ENCODE measurements at places on chromosomes 6 and 20.
A peak's percentile ranks its signal among the peaks of the same experiment; 100 is the strongest.

DNA sequence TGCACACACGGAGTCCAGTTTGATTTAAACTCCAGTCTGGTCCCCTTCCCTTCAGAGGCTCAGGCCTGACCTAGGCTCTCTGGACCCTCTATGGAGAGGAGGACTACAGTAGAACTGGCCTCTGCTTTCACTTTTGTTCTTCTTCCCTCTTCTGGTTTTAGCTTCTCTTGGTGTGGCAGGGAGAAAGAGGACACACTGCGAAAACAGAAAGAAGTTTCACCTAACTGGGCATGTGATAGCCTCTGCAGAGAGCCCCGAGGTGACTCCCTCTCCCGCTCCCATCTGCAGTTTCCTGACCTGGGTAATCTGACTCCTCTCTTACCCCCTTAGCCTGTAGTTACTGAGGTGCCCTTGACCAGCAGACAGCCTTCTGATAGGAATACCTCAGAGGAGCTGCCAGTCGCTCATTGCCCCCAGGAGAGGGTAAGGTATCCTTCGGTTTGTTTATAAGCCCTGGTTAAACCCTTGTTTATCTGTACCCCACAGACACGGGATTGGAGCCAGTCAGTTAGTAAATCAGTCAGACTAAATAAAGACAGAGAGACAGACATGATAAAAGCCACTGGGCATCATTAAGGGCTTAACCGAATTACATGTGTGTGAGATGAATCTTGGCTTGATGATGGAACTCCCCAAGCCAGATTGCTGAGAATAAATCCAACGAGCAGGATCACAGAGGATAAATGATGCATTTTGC, 12.0 kb upstream of the DTNBP1 start:
- DNase-seq: no peak

DNA sequence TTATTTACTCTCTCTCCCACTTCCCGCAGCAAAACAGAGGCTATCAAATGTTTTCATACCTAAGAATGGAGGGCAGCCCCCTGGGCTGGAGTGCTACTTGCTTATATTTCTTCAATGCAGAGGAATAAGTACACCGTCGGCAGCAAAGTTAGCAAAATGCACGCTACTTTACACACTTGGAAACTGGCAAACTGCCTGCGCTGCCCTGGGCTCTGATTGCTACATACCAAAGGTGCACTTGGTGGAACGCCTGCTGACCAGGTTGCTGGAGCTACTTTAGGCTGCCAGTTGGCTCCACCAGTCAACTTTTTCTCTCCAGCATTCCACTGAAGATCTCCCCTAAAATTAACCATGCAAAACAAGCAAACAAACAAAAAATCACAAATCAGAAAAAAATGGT, 62.4 kb downstream of the PRSS35 start:
- DNase-seq: no peak

GRCh38 chr6:165846123-165846966, 183.3 kb upstream of the PDE10A start:
- no peak for DNase-seq

DNA sequence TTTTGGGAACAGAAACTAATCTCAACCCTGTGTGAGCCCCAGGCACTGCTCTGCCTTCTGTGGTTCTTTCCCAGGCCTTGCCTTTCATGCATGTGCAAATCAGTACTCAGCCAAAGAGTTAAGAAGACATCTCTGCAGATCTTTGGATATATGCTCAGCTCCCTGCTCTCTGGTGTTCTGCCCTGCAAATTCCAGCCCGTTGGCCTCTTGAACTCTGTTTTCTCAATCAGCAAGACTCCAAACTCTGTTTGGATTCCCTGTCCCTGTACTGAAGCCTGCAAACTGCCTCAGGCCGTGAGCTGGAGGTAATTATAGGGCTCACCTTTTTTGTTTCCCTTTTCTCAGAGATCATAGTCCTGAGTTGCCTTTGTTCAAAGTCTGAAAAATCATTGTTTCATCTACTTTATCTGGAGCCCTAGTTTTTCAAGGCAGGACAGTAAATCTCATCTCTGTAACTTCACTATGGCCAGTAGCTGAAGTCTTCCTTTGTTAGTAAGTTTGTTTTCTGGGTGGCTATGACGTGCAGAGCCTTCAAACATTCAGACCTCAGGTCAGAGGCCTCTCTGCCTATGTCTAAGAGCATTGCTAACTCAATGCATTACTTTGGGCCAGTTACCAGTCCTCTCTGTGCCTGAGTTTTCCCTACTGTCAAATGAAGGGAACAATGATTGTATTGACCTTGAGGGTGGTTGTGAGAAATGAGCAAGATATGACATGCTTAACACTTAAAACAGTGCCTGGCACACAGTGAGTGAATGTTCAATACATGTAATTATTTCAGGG, 15.9 kb upstream of the MDFI start:
- DNase-seq: no peak

DNA sequence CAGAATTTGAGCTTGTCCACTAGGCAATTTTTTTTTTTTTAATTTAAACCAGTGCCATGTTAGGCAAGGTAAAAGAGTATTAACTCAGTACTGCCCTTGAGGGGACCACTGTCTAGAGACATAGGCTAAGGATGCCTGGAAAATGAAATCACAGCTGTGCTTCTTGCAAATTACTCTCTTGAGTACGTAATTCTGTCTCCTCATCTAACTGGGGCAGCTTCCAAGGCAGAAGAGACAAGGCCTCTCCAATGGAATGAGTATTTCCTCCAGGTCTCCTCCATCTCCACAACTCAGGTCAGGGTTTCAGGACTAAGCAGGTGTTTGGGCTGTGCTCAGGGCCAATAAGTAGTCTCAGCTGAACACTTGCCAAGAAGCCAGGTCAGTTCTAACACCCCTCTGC, 33.8 kb upstream of the MRPS10 start:
- DNase-seq: no peak

DNA sequence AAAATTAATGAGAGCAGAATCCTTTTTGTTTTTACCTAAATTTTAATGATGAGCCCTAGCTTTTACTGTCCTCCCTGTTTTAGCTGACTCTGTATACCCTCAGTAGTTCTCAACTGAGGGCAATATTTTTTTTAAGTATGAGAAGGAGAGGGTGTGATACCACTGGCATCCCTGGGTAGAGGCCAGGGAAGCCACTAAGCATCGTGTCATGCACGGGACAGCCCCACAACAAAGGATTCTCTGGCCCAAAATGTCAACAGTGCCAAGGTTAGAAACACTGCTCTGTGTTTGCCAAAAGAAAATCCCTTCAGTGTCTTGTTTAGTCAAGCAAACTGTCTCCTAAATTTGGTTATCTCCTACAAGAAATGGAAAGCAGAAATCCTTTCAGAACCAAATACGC, 210.4 kb downstream of the KCNQ5 start:
- no peak for DNase-seq

DNA sequence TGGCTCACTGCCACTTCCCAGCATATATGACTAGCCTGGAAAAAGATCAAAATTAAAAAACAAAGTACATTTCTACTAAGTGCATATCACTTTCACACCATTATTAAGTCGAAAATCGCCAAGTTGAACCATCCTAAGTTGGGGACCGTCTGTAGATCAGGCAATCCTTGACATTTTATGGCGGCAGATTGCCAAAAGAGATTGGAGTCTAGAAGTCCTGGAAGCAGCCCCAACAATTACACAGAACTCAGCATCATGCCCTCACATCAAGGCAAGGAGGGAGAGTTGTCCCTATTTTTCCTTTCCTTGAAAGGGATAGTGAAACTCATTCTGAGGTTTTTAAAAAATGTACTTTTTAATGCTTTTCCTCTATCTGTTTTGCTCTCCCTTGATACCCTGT, 30.7 kb downstream of the SLC22A3 start:
- no peak for DNase-seq

DNA sequence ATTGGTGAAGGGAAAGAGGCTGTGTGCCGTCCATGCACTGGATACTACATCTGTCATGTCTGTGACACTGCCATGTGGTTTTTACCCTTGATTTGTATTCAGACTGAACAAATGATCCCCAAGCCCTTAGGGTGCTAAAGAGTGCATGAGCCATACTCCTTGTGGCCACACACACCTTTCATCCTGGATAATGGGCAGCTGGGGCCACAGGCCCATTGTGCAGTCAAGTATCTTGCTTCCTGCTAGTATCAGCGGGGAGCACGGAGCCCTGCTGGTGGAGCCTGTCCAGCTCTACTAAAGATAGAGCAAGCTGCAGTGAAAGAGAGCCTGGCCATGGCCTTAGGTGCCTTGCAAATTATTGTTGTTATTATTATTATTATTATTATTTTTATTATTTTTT, 75.1 kb downstream of the SLX4IP start:
- DNase-seq: no peak

DNA sequence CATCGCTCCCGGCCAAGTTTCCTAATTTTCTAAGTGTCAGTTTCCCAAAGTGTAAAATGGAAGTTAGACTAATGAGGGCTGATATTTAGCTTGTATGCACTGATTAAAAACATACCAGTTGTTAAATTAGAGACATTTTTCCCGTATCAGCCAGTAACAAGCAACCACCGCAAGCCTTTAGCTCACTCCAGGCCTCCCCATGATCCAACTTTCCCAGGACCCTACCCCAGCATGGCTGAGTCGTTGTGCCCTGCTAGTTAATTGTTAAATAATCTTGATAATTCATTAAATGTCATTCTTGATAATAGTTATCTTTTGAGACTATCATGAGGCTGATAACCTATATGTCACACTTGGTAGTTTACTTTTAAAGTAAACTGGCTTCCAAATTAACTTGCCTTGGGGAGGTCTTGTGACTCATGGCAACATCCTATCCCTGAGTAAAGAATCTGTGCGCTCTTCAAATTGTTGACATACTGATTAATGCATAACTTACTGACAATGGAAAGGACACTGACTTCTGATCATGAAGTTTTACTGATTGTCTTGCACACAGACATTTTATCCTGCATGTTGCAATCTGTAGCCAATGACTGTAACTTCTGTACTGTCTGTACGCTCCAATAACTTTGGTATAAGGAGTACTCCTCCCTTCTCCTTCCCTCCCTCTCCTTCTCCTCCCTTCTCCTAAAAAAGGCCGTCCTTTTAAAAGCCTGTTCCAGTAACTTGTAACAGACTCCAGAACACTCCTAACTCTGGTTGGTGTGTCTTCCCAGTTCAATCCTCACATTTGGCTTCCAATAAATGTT, 6.3 kb upstream of the GTF3C6 start:
- no peak for DNase-seq

- DNase-seq: no peak
Measured at GRCh38 chr20:4601630-4602296, 119.9 kb upstream of the PRND start.

- no peak for DNase-seq
Measured at GRCh38 chr6:10297832-10298231, 117.0 kb downstream of the TFAP2A start.

- DNase-seq: no peak
Measured at GRCh38 chr20:53950031-53950430, 120.4 kb downstream of the BCAS1 start.

DNA sequence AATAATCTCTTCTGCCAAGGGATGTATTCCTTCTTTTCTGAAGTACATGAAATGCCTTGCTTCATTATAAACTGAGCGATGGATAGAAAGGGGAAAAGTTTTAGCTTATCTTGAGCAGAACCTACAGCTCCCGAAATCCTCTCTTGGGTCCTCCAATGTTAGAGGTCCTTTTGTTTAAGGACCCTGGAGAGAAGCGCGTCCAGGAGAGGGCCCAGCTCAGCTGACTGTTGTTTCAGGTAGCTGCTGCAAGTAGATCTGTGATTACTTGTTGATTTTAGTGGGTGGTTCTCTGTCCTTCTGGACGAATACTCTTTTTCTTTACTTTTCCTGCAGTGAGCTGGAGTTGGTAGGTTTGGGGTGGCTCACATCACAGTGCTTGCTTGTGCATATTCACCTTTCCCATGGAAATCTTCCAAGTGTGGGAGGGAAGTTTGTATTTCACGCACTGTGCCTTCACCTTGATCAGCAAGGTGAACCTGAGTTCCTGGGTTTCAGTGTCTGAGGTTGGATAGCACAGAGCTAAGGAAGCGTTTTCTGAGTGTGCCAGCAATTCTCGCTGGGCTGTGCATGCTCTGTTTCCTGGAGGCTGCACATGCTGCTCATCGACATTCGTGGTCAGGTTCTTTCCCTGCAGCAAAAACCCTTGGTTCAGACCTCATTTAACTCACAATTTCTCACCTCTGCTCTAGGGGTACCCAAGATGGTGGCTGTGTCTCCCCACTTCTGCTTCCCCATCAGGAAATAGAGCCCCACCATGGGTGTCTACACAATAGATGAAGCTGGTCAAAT, 176.3 kb downstream of the JARID2 start:
- peak; percentile 61 for DNase-seq

DNA sequence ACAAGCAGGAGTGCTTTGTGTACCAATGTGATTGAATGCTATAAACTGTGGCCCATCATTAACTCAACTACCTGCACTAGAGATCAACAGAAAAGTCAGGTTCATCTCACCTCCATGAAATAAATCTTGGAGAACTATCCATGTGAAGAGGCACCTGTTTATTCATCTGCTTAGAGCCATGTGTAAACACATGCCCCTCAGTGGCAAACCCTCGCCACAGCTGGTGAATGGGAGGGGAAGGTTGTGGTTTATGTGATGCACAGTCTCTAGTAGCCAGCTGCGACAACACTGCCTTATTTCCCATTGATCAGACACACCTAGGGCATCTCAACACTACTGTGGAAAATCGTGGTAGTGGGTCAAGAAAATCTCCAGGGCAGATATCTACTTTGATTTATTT, 640.2 kb downstream of the PTPRT start:
- DNase-seq: no peak

DNA sequence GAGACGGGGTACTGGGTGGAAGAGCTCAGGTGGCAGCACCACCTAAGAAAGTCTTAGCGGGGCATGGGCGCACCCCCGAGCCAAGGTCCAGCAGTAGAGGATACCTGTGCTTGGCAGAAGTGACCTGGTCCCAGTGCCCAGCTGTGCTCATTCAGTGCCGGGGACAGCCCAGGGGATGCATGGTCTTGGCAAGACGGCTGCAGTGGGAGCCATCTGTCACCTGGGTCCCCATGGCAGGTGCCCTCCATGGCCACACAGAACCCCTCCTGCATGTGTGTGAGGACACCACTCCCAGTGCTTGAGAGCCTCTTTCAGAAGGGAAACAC, 664.7 kb downstream of the QKI start:
- no peak for DNase-seq

DNA sequence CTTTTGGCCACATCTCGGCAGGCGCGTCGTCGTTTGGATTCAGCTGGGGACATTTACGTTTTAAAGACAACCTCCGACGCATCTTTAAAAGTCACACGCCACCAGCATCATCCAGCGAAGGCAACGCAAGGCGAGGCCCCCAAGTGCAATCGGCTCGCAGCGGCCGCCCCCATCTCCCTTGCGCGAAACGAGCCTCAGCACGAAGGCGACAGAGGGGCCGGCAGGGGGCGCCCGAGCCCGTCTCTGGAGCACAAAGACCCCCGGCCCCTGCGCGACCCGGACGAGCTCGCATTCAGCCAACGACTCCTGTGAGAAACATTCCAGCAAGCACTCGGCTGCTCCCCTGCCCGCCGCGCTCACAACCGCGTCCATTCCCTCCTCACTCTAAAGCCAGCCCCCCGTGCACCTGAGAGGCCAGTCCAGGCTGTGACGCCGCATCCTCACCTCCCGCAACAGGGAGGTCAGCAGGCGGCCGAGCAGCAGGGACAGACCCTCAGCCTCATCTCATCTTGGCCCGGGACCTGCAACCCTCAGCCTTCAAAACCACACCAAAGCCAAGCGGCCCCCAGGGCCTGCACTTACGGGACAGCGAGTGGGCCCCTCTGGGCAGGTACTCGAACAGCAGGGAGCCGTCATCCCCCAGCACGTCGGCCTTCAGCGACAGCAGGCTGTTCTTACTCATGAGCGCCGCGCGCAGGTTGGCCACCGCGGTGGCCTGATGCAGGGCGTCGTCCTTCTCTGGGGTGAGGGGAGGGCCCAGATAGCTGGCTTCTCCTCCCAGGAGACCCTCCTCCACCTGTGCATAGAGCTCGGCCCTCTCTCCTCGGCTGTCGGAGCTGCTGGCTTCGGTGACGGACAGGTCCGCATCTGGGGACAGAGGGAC, 35.8 kb downstream of the SLC2A4RG start:
- DNase-seq: no peak

Data from activated CD4-positive, alpha-beta T cell treated with anti-CD3 and anti-CD28 coated beads, Interleukin-2, Interleukin-6, amounts not matched to agents 100 ng/mL and 50 ng/mL, durations not matched to agents 16 hours and 8 hours (primary cell).